Memory B cell (primary cell): ENCODE measurements at places on chromosomes 12 and 14.

- H3K4me3 ChIP-seq, result no peak overlapping the region
- H3K36me3 ChIP-seq, result peaks cover 2% of the 10 kb centered on the region
- no peak overlapping the region for H3K27ac ChIP-seq
These were observed 6.2 kb downstream of the TMEM120B start for GRCh38 chr12:121718653-121719239.

- H3K27ac ChIP-seq, result no peak overlapping the region
- H3K27me3 ChIP-seq, result no peaks in the 10 kb centered on the region
- no peak overlapping the region for H3K4me3 ChIP-seq
These were observed 134.9 kb downstream of the SLC5A8 start for GRCh38 chr12:101074940-101075680.

DNA sequence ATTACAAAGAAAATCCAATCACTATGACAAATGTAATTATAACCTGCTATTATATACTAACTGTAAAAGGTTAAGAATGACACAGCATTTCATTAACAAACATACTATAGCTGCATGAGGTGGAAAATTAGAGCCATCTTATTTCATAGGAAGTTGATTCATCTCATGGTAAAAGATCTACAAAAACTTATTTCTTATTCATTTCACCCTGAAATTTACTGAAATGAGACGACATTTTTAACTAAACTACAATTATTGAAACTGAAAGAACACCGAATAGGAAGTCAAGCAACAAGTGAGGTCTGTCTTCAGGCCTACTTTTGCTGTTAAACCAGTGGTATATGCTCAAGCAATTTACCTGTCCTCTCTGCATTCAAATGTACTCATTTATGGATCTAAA is 87.2 kb downstream of the CEP83 start:
- H3K4me3 ChIP-seq, result peak overlapping the region; percentile 27
- DNase-seq, result no peak
- H3K27ac ChIP-seq, result peak overlapping the region; percentile 86
- no peaks in the 10 kb centered on the region for H3K4me1 ChIP-seq
- H3K36me3 ChIP-seq, result peaks cover 15% of the 10 kb centered on the region

GRCh38 chr12:63086149-63086915 is 64.7 kb downstream of the AVPR1A start:
- H3K4me1 ChIP-seq, result no peaks in the 10 kb centered on the region
- no peak overlapping the region for H3K27ac ChIP-seq
- DNase-seq, result no peak

- no peaks in the 10 kb centered on the region for H3K36me3 ChIP-seq
- H3K4me3 ChIP-seq, result no peak overlapping the region
These were observed 119.6 kb upstream of the PTPRB start for GRCh38 chr12:70756791-70757190.

DNA sequence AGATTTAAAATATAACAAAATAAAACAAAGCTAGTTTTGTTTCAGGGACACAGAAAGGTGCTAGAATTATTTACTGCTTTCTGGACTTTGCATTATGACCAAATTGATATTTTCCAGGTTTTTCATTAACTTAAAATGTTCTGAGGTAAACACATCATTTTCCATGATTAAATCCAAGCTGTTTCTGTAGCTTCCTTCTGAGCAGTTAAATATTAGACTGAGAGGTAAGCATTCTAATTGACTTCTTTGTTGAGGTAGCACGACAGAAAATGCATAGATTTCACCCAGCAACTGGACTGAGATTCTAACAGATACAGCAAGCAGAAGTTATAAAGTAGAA is 98.3 kb downstream of the BMP4 start:
- H3K4me3 ChIP-seq, result no peak overlapping the region
- no peak for DNase-seq
- H3K27me3 ChIP-seq, result peaks cover 4% of the 10 kb centered on the region
- no peaks in the 10 kb centered on the region for H3K4me1 ChIP-seq
- H3K36me3 ChIP-seq, result no peaks in the 10 kb centered on the region
